ENCODE measurements at places on chromosomes 11 and 22.

- DNase-seq: no peak
Measured at GRCh38 chr22:37378642-37379058, 48.6 kb downstream of the ELFN2 start.

- DNase-seq: no peak
Measured at GRCh38 chr11:102703826-102704493, 1.6 kb downstream of the MMP27 start.

DNA sequence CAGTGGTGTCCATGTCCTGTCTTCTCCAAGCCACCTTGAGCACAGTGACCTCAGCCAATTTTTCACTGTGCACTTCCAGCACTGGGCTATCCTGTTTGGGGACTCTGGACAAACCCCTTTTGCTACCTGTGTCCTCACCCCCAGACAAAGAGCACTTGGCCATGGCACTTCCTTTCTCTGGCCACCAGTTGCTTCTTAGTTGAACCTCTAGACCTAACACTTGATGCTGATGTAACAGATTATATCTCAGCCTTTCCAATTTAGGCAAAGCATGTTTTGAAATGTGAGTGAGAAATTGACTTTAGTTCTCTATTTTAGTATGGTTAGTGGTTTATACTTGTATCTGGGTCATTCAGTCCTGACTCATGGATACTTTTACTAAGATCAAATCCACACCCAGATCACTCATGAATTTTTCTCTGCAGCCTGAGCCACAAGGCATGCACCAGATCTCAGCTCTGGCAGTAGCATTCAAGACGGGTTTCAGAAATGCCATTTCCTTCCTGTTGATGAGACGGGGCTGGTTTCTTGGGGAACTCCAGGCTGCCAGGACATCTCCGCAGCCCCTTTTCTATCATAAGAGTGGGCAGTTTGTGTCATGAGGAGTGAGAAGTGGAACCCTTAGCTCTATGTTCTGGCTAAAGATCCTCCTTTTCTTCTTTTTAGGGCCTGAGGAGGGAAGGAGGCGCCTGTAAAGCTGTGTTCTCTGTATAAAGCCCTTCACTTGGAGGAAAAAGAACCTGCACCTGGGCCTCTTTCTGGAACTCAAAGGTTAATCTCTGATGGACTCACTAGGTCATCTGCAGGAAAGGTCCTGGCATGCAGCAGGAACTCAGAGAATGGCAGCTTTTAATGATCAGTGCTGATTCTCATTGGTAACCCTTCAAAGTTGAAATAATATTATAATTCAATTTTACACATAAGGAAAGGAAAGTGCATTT, 185.6 kb upstream of the TENM4 start:
- DNase-seq: no peak

- no peak for DNase-seq
Measured at GRCh38 chr11:128857341-128857740, 9.8 kb downstream of the KCNJ1 start.

GRCh38 chr22:44359496-44360110, 46.9 kb upstream of the SHISAL1 start:
- DNase-seq: no peak

GRCh38 chr11:77993902-77994301, 566 bp downstream of the INTS4 start:
- DNase-seq: no peak

DNA sequence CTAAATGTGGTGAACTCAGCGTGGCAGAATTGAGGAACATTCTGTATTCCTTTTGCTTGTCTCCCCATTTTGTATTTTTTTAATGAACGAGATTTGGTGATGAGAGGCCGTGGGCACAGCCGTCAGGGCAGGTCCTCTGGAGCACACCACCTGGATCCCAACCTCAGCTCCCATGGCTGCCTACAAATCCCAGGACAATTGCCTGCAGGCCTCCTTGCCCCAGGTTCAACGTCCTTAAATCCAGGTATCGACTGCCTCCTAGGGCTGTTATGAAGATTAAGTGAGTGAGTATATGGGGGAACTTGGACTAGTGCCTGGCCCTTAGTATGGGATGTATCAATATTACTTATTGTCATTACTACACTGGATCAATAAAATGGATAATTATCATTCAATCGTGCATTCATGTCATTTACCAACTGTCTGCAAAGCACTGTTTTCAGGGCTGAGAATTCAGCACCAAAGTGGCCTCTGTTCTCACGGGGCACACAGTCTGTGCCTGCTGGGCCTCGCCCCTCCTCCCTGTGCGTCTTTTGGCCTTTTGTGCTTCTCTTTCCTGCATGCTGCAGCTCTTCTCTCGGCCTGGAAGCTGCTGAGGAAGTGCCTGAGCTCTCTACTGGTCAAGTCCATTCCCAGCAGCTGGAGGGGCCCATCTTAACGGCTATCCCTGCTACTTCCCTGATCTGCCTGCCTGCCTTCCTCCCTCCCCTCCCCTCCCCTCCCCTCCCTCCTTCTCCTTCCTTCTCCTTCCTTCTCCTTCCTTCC, 1343.7 kb downstream of the BRD1 start:
- DNase-seq: no peak

DNA sequence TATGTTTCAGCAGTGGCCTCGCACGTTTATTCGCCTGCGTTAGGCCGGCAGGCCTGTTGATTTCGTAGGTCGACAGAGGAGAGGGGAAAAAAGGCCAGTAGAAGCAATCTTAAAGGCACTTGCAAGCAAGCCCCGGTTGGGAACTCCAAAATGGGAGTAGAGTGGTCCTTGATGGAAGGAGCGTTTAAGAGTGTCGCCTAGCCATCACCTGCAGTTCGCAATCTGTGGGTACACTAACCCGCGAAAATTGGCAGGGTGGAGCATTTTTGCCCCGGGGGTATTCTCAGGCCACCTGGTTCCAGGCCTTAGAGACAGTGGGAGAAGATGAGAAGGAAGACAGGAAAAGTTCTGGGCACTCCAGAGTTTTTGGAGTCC, 1.1 kb downstream of the EWSR1 start:
- no peak for DNase-seq

DNA sequence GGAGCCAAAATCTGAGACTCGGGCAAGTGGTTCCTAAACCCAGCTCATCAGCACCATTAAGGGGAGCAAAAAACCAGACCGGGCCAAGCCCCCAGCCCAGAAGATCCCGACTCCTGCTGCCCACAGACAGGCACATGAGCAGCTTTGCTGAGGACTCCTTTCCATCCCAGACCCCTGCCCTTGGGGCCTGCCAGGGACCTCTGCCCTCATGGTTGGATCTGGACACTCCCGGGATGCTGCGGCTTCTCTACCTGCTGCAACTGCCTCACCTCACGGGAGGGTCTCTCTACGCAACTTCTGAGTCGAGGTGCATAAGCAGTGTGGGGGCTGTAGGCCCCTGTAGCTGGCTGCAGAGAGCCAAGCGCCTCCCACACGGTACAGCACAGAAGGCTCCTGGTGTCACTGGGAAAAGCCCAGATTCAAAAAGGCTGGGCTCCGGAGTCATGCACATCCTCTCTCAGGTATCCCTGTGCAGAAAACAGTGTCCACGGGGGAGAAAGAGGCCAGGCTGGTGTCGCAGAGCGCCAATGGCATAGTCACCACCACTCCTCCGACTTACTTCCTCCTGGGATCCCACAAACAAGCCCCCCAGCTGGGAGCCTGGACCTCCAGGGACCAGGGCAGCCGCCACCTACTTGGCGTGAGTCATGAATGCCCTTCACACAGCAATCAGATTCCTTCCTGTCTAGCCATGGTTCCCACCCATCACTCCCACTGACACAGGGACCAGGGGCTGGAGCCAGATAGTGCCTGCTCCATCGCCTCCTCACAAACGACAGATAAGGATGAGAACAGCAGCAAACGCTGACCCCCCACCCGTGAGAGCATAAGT, 122.1 kb downstream of the BCR start:
- DNase-seq: no peak

DNA sequence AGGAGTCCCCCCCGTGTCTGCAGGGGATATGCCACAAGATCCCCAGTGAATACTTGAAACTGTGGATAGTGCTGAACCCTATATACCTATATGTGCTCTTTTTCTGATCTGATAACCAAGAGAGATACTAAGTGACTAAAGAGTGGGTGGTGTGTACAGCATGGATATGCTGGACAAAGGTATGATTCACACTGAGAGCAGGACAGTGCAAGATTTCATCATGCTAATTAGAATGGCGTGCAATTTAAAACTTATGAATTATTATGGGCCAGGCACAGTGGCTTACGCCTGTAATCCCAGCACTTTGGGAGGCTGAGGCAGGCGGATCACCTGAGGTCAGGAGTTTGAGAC, 90.2 kb upstream of the ALKBH3 start:
- DNase-seq: no peak

DNA sequence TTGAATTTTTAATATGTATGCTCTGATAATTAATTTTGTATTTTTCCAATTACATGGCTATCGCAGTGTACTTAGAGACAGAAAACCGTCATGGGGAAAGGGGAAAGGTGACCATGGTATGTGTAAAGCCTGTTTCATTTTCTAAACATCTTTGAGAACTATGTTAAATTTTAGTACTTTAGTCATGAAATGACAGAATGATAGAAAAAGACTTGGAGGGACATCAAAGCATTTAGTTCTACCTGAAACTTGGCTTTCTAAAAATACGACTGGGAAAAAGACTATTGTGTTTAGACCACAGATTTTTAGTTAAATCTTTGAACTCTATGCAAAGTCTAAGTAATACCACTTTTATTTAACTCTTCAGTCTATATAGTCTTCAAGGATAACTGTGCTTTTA, 54.1 kb downstream of the MAML2 start:
- no peak for DNase-seq

DNA sequence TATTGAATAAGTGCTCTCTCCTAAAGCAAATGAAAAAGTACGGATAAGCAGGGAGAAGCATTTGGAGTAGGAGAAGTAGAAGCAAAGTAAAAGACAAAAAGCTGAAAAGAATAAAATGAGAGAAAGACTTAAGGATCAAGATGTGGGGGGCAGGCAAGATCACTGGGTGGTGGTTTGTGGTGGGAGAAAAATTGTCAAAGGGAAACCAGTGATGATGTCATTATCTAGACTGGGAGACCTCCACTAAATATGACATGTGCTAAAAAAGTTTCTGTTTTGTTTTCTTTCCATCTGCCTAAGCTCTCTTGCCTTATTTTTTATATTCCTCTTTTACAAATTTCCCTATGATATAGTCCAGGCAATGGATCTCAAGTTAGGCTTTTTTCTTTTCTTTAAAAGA, 14.8 kb upstream of the MAML2 start:
- DNase-seq: no peak

DNA sequence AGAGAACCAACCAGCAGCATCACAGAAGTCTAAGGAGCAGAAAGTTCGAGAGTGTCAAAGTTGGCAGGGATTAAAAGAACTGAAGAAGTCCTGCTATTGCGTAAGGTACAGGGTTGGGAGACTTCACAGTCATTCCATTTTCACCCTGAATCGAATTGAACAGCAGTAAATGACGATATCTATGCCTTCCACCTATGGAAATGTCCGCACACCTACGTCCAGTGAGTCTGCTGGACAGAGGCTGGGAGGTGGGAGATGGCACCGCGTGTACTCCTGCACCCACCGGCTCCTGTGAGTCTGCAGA, 116.7 kb downstream of the MICAL3 start:
- DNase-seq: no peak

DNA sequence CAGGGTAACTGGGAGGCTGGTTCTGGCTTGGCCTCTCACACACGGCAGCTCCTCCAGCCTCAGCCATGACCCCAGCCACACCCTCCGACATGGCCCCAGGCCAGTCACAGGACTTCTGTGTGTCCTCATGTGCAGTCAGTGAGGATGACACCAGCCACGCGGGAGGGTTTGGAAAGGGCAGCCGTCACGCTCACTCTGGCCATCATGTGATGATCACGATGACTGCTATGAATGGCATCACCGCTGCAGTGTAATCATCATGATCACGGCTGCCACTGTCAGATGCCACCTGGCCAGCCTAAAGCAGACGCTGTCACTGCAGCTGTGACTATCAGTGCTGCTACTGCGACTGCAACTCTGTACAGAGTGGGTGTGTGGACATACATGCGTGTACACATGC, 640.9 kb downstream of the BRD1 start:
- no peak for DNase-seq

DNA sequence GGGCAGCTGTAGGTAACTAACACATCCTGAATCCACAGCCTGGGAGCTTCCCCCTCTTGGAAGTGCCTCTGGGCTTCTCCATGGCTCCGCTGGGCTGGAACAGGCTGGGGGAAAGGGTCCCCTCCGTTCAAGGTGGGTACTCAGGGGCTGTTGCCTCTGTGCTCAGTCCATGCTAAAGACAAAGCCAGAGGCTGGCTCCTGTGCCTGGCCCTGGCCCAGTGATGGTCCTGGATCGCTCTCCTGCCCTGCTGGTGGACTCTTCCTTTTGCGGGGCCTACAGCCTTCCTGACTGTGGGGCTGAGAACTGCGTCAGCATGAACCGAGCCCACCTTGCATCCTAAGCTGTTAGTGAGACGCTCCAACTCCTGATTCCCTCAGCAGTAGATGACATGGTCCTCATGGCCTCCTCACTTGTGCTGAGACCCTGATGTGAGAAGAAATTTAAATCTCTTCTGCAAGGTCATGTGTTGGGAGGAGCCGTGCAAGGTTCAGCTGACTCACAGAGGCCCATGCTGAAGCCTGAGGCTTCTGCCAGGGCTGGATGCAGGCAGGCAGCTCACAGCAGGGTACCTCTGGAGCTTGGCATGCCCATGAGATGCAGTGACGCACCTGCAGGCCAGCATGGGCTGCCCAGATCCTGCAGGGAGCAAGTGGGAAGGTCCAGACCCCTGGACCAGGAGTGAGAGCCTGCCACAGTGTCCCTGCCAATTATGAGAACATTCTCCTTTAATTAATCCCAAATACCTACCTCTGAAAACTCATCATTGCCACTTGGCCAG, 1285.5 kb downstream of the TBC1D22A start:
- no peak for DNase-seq

Measured in stimulated activated CD4-positive, alpha-beta T cell treated with anti-CD3 and anti-CD28 coated beads, Interleukin-15, amount 100 ng/mL, for 1 hour (primary cell).